Esophagus muscularis mucosa (tissue), 4 donors: ENCODE measurements at places on chromosomes 5 and 9. TPM values are rescaled to one million over a fixed set of nuclear protein-coding genes. Genes with fewer than 3 reads are reported as not detected.

HTR1A gene
- not detected for total RNA-seq

LTC4S gene
- total RNA-seq: 12.4 TPM

GRCh38 chr9:127520941-127521918 lies 69.9 kb downstream of the LRSAM1 start:
- no peak for DNase-seq

DNA sequence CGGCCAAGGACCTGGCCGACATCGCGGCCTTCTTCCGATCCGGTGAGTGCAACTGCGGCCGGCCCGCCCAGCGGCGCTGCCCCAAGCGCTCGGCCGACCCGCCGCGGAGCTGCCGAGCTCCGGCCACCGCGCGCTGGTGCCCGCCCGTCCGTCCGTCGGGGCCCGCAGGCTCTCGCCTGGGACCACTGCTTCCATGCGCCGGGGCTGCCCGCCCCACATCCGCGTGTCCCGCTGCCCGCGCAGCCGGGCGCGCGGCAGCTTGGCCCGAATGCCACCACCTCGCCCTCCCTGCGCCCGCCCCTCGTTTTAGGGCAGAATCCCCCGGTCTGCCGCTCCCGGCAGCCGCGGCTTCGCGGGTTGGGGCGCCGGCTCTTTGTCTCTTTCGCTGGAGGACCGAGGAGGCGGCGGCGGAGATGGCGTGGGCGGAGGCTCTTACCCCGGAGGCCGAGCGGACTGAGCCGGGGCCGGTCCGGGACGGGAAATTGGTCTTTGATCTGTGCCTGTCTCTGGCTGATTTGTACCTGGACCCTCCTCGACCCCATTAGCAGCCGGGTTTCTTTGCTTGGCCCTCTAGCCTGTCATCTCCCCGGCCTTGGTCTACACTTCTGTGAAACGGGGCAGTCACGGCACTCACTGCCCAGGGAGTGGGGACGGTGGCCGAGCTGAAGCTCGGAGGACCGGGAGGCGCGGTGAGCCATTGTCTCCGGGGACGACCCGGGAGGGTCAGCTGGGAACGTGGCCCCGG lies 871 bp downstream of the TRIO start:
- no peak for DNase-seq

DNA sequence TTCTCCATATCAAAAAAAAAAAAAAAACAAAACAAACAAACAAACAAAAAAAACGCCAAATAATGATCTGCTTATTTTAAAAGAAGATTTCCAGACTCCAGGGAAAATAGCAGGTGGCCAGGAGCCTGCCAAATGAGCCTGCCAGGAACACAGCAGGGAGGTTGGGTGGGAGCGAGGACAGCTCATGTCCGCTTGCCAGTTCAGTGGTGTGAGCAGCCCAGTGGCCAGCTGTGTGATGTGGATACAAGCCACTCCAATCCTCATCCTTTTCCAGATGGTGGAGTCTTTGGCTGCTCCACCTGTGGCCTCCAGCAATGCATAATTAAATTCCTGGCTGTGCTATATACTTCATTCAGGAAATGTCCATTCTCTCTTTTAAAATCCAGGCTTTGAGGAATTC lies 1025.1 kb upstream of the C9orf72 start:
- DNase-seq: no peak
